ENCODE measurements at places on chromosomes 16 and 17.

GRCh38 chr17:49280061-49280460 is 49.5 kb upstream of the PHOSPHO1 start:
- DNase-seq = no peak

DNA sequence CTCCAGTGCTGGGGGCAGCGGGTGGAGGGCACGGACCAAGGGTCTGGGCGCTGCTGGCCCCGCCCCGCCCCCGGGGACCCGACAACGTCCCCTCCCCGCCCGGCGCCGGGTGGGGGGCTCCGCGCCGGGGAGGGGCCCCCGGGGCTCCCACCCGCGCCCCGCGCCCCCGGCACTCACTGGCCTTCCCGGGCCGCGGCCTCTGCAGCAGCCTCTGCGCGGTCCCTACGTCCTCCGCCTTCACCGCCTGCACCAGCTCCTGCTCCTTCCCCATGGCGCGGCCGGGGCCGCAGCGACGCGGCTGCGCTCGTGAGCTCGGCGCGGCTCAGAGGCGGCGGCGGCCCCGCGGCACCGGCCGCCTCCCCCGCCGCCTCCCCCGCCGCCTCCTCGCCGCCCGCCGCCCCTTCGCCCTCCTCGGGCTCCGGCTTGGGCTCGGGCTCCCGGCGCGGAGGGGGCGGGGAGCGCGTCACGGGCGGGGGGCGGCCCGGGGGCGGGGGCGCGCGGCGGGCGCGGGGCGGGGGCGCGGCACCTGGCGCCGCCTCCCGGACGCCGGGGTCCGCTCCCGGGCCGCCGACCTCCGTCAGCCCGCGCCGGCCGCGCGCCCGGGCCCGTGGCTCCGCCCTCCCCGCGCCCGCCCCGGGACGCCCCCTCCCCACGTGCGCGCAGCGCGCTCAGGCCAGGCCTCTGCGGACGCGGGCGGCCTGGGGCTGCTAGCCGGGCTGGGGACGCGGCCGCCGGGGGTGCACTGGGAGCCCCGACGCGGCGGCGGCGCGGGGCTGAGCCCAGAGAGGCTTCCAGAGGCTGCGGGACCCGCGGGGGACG is at the start of gene CASKIN1:
TSS of gene CASKIN1 (minus strand) at position 444 of the 819 bp plus-strand sequence. CDS start at position 271, 173 bp downstream.
- DNase-seq = no peak

- DNase-seq = peak; percentile 64
Observed at GRCh38 chr16:85554889-85555718, 58.0 kb upstream of the GSE1 start.

GRCh38 chr17:74199306-74200092 is 4.0 kb upstream of the RPL38 start:
- no peak for DNase-seq

GRCh38 chr16:26963109-26963508 is 103.6 kb upstream of the C16orf82 start:
- DNase-seq = no peak

DNA sequence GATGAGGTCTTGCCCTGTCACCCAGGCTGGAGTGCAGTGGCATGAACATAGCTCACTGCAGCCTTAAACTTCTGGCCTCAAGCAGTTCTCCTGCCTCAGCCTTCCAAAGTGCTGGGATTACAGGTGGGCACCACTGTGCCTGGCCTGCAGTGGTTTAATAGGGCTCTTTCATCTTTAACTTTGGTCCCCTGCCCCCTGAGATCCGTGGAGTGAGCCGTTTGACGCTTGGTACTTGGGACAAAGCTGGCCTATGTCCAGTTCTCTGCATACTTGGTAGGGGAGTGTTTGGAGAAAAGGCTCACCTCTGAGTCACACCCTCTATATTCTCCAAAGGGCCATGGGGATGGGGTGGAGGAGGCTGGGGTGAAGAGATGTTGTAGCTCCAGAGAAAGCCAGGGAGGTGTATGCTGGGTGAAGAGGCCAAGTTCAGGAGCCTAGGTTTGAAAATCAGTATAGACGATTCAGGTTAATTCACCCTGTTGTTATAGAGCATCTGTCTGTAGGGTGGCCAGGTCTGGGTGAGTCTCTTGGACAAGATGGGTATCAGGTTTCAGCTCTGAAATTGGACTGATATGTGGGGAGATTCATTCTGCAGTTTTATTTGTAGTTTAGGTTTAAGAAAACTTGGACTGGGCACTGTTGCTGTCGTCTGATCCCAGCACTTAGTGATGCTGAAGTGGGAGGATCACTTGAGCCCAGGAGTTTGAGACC is 17.6 kb downstream of the ABCC1 start:
- DNase-seq = peak; percentile 29

- DNase-seq = no peak
Observed at GRCh38 chr17:50344731-50345365, 1.1 kb upstream of the XYLT2 start.

DNA sequence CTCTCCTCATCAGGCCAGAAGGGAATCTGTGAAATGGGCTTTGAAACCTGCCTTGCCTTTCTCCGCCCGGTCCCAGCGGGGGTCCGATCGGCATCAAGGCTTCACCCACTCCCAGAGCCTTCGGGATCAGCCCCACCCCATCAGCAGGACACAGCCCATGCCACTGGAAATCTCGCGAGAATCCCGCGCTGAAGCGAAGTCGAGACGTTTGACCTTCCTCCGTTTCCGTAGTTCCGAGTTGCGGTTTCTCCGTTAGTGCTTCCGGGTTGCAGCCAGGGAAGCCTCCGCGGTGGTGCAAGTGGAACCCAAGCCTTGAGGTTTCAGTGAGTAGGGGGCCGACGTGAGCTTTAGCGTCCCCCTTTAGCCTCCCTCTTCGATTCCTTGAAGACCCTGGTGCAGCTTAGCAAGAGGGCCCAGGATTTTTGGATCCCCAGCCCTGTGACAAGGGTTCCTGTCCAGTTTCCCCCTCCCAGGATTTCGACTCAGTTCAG is at the start of gene COASY:
TSS of gene COASY (plus strand) at position 252 of the 491 bp plus-strand sequence. CDS start 475 bp downstream, outside the sequence.
- DNase-seq = peak; percentile 97
